ENCODE measurements at places on chromosomes 3 and 15.

- DNase-seq: peak; percentile 3
Measured at GRCh38 chr3:36295296-36295695, 85.0 kb upstream of the STAC start.

- DNase-seq: peak; percentile 24
Measured at GRCh38 chr3:171984883-171985282, 54.5 kb upstream of the FNDC3B start.

DNA sequence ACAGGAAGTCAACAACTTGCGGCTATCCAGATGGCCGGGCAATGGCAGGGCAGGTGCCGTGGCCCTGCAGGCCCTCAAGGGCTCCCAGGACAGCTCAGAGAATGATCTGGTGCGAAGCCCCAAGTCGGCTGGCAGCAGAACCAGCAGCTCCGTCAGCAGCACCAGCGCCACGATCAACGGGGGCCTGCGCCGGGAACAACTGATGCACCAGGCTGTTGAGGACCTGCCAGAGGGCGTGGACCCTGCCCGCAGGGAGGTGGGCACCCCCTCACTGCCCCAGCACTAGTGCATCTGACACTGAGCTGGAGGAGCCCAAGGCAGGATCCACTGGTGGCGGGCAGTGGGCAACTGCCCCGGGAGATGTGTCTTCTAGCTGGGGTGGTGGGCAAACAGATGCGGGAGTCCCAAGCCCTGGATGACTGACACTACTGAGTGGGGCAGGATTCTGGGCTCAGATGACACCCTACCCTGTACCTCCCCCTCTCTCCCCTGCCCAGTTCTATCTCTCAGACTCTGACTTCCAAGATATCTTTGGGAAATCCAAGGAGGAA lies 15.9 kb downstream of the VILL start:
- DNase-seq: no peak

- DNase-seq: peak; percentile 18
Measured at GRCh38 chr3:122576174-122576940, 1.1 kb upstream of the PARP15 start.

DNA sequence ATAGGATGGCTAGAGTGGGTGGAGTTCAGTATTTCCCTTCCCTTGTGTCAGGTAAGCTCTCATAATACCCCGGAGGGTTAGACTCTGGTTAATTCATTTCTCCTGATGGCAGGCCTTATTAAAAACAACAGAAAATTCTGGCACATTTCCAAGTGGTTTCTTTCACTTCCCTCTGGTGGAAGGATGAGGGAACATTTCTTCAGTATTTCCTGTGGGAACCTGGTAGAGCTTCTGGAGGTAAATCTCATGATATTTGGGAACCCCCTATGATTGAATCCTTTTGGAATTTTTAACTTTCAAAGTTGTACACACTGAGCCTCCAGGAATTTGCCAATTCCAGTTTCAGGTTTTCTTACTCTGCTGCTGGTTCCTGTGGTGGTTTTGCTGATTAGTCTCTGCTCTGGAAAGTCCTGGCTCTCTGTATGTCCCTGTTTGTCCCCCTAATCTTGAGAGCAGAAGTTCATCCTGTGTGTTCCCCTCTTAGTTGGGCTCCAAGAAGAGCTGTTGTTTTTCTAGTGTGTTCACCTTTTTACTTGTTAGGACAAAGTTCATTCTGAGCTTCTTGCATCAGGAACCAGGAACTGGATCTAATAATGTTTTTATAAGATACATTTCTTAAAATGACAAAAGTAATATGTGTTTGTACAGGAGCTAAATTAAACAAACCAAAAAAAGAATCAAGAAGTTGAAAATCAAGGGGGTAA lies 12.1 kb downstream of the CHRNA7 start:
- no peak for DNase-seq

DNA sequence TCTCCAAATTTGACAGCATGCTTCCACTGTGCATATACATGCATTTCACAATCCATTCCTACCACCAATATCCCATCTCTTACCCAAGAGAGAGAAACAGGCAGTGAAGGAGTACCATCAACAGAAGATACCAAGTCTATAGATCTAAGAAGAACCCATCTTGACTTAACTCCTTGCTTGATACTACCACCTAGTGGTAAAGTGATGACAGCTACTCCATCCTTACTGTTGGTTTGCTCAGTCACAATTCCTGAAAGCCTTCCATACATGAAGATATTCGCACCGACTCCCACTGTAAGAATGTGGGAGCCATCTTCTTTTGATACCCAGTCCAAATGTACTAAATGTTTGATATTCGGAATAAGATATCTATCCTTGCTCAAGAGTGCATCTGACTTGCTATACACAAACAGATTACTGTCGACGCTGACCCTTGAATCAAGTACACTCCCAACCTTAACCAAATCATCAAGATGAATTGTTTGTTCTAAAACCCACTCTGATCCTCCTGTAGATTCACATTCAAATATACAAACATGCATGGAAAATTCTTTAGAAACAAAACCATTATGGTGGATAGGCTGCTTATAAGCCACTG lies 123.1 kb downstream of the DMXL2 start:
- peak; percentile 61 for DNase-seq
